ENCODE measurements at places on chromosomes 16 and 17.

DNA sequence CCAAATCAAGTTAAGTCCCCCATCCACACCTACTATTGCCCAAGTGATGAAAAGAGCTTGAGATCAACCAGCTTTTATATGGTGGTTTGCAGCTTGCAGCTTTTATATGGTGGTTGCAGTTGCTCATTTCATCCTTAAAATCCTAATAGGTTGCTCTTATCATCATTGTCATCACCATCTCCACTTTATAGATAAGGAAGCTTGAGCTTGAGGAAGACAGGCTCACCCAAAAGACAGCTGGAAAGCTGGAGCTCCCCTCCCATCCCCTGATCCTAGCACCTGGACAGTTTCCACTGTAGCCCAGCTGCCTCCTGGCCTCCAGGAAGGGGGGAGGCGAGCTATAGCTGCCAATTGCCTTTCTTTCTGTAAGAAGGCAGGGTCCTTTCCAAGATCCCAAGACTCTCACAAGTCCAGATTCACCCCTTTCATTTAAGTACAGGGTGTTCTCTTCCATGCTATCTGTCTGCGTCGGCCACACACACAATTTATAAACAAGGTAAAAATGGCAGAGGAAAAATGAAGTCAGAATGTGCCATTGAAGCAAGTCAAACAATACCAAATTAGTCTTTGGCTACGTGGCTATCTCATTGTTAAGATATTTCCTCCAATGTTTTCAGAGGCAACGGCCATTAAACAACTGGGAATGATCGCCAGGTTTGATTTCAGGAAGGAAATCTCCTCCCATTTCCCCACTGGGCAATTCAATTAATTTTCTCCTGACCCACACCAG, 63.3 kb downstream of the PECAM1 start:
- no peak for DNase-seq

DNA sequence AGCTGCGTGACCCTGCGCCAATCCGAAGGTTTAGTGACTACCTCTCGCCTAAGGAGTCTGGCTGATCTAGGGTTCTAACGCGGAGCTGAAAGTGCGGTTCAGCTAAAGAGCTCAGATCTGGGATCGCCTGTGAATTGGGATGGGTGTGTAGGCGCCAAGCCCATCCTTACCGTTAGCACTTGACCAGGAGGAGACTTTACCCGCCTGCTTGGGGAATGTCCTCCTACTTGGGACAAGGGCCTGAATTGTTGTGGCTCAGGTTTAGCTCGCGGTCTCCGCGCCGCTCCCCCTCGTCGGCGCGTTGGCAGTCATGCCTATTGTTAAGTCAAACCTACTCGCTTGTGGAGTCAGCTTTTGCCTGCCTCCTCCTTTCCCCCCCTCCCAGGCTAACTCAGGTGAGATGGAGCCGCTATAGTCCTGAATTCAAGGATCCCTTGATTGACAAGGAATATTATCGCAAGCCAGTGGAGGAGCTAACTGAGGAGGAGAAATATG, 480 bp downstream of the MRPS7 start:
- DNase-seq = no peak

GRCh38 chr17:58054641-58055040, 28.6 kb upstream of the DYNLL2 start:
- DNase-seq = no peak

GRCh38 chr16:10833271-10833670, 14.7 kb upstream of the TVP23A start:
- DNase-seq = no peak

GRCh38 chr16:11045846-11046245, 101.5 kb downstream of the CLEC16A start:
- no peak for DNase-seq

- DNase-seq = no peak
These were observed 2.5 kb downstream of the NUBP2 start for GRCh38 chr16:1784977-1785845.

DNA sequence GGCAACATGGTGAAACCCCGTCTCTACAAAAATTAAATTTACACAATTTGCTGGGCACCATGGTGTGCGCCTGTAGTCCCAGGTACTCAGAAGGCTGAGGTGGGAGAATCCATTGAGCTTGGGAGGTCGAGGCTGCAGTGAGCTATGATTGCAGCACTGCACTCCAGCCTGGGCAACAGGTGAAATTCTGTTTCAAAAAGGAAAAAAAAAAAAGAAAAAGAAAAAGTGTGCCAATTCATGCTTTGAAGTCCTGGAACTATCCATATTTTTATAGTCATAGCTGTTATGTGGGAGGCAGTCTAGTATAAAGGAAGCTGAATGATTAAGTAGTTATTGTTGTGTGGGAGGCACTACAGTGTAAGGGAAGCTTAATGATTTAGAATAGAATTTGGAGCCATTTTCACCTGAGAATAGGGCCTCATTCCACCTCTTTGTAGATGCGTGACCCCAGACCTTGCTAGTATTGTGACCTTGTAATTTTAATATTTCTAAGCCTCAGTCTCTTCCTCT, 31.6 kb downstream of the IQCK start:
- DNase-seq = no peak

- no peak for DNase-seq
These were observed 3.7 kb upstream of the DRC7 start for GRCh38 chr16:57690782-57691471.

DNA sequence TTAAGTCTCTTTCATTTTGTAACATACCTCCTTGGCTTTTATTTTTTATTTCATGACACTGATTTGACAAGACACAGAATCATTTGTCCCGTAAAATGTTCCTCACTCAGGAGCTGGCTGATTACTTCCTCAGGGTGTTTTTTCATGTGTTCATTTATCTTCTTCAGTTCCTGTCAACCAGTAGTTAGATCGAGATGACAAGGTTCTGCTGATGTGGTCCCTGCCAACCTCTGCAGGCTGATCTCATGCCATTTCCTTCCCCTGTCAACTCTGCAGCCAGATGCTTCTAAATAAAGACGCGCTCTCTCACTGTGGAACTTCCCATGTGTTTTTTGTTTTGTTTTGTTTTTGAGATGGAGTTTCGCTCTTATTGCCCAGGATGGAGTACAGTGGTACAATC, 8.1 kb upstream of the CXCL16 start:
- no peak for DNase-seq

- no peak for DNase-seq
These were observed 591.4 kb upstream of the CDH11 start for GRCh38 chr16:65713181-65713808.

DNA sequence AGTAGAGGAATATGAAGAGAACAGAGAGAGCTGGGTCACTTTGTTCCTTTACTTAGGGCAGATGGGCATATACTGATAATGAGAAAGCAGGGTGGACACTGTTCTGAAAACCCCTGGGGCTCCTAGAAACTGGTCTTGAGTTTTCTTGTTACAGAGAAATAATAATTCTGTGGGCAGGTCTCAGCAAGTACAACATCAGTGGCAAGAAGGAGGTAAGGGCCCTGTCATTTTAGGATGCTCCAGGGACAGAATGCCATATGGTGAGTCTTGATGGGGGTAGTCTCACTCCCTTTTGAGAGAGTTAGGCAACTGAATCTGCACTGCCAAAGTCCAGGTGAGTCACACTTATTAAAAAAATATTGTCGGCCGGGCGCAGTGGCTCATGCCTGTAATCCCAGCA, 102.3 kb downstream of the KCNJ2 start:
- DNase-seq = no peak

GRCh38 chr16:23537390-23537789, 19.8 kb downstream of the EARS2 start:
- DNase-seq = no peak

- DNase-seq = no peak
These were observed 450 bp upstream of the C1QBP start for GRCh38 chr17:5439446-5439764.

- DNase-seq = no peak
These were observed 17.3 kb upstream of the CAPN15 start for GRCh38 chr16:510066-510825.

DNA sequence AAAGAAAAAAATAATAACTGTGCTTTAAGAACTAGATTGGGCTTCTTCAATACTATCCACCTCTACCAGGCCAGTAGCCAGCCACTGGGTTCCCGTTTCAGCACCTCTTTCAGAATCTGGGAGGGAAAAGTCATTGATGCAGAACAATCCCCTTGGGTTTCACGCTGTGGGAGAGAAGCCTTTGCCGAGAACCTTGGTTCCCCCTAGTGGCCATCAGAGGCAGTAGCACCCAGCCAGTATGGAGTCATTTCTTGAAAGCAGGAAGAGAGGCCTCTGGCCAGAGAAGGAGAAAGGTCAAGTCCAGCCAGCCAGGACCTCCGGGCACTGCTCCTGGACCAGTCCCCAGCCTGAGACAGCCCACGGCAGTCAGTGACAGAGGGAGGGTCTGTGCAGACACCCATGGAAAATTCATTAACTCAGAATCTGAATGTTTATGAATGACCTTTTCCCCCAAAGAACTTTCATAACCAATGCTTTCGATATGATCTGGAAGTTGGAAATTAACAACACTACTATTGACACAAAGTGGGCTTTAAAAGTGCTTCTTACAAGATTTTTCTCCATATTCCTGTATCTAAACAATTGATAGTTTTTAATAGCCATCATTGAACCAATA, 51.2 kb upstream of the CDH5 start:
- DNase-seq = peak; percentile 51

- DNase-seq = no peak
These were observed 4.4 kb downstream of the SCPEP1 start for GRCh38 chr17:56982312-56982711.

GRCh38 chr17:6580625-6581024, 24.3 kb upstream of the PITPNM3 start:
- no peak for DNase-seq

DNA sequence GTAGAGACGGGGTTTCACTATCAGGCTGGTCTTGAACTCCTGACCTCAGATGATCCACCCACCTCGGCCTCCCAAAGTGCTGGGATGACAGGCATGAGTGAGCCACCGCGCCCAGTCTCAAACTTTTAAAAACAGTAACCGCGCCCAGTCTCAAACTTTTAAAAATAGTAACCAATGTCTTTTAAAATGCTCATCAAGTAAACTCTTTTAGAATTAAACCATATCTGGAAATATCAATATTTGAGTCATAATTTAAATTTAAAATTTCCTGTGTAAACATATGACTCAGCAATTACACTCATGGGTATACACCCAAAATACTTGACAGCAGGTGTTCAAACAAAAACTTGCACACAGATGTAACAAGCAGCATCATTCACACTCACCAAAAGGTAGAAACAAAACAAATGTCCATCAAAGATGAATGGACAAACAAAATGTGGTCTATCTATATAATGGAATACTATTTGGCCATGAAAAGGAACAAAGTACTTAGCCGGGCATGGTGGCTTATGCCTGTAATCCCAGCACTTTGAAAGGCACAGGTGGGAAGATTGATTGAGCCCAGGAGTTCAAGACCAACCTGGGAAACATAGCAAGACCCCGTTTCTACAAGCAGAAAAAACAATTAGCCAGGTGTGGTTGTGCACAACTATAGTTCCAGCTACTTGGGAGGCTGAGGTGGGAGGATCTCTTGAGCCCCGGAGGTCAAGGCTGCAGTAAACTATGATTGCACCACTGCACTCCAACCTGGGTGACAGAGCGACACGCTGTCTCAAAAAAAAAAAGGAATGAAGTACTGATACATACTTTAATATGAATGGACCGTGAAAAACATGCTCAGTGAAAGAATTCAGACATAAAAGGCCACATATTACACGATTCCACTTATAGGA, 20.2 kb downstream of the ENPP7 start:
- no peak for DNase-seq

DNA sequence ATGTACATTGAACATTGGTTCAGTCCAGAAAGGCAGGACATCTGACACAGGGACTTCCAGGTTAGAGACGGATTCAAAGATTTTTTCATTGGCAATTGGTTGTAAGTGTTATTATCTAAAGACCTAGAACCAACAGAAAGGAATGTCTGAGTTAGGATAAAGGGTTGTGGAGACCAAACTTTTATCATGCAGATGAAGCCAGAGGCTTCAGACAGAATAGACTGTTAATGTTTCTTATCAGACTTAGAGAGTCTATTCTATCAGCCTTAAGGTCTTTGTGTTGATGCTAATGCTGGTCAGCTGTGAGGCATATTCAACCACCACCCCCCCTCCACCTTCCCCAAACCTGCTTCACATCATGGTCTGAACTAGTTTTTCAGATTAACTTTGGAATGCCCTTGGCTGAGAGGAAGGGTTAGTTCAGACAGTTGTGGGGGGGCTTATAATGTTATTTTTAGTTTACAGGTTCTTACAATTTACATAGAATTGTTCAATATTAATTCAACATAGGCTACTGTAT, 2.1 kb upstream of the ITGB3 start:
- no peak for DNase-seq

Data from GM04504 (cell line).